T-cell (primary cell): ENCODE measurements at places on chromosomes 1 and 21. TPM values are rescaled to one million over a fixed set of nuclear protein-coding genes. Genes with fewer than 3 reads are reported as not detected.

The UBL4B gene
- total RNA-seq: not detected

The SLC30A7 gene
- total RNA-seq: 44.1 TPM

- no peaks in the 10 kb centered on the region for H3K4me1 ChIP-seq
- no peak overlapping the region for H3K27ac ChIP-seq
- no peak overlapping the region for H3K4me3 ChIP-seq
- DNase-seq: no peak
- peaks cover 3% of the 10 kb centered on the region for H3K36me3 ChIP-seq
- no peaks in the 10 kb centered on the region for H3K27me3 ChIP-seq
These were observed 33.2 kb downstream of the RCSD1 start for GRCh38 chr1:167663002-167663772.

GRCh38 chr1:42145389-42145716 lies 7.9 kb upstream of the GUCA2B start:
- no peak overlapping the region for H3K27ac ChIP-seq
- no peaks in the 10 kb centered on the region for H3K27me3 ChIP-seq
- DNase-seq: no peak
- H3K4me3 ChIP-seq: no peak overlapping the region
- H3K4me1 ChIP-seq: no peaks in the 10 kb centered on the region
- H3K36me3 ChIP-seq: no peaks in the 10 kb centered on the region

DNA sequence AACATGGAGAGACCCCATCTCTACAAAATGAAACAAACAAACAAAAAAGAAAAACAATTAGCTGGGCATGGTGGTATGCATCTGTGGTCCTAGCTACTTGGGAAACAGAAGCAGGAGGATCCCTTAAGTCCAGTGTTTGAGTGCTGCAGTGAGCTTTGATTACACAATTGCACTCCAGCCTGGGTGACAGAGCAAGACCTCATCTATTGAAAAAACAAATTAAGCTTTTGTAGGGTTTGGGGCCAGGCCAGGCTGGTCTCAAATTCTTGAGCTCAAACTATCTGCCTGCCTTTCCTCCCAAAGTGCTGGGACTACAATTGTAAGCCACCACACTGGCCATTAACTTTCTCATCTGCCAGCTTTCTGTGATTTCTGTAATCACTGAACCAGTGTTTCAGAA lies 27.2 kb downstream of the NIPAL3 start:
- no peak for DNase-seq
- H3K27me3 ChIP-seq: no peaks in the 10 kb centered on the region
- H3K4me1 ChIP-seq: no peaks in the 10 kb centered on the region
- H3K4me3 ChIP-seq: no peak overlapping the region
- peaks cover 18% of the 10 kb centered on the region for H3K36me3 ChIP-seq
- no peak overlapping the region for H3K27ac ChIP-seq

GRCh38 chr1:43246466-43247213 lies 23.1 kb upstream of the TMEM125 start:
- H3K36me3 ChIP-seq: no peaks in the 10 kb centered on the region
- no peaks in the 10 kb centered on the region for H3K4me1 ChIP-seq
- H3K27me3 ChIP-seq: peaks cover 8% of the 10 kb centered on the region

GRCh38 chr1:165960881-165961280 lies 133.5 kb downstream of the UCK2 start:
- H3K4me1 ChIP-seq: no peaks in the 10 kb centered on the region
- no peak for DNase-seq
- H3K4me3 ChIP-seq: no peak overlapping the region

GRCh38 chr21:39575775-39576174 lies 37.0 kb upstream of the B3GALT5 start:
- no peak overlapping the region for H3K4me3 ChIP-seq
- no peaks in the 10 kb centered on the region for H3K36me3 ChIP-seq
- peaks cover 7% of the 10 kb centered on the region for H3K27me3 ChIP-seq
- H3K27ac ChIP-seq: no peak overlapping the region
- H3K4me1 ChIP-seq: no peaks in the 10 kb centered on the region
